ENCODE measurements at places on chromosomes 2 and 18. TPM values are rescaled to one million over a fixed set of nuclear protein-coding genes. Genes with fewer than 3 reads are reported as not detected.

DNA sequence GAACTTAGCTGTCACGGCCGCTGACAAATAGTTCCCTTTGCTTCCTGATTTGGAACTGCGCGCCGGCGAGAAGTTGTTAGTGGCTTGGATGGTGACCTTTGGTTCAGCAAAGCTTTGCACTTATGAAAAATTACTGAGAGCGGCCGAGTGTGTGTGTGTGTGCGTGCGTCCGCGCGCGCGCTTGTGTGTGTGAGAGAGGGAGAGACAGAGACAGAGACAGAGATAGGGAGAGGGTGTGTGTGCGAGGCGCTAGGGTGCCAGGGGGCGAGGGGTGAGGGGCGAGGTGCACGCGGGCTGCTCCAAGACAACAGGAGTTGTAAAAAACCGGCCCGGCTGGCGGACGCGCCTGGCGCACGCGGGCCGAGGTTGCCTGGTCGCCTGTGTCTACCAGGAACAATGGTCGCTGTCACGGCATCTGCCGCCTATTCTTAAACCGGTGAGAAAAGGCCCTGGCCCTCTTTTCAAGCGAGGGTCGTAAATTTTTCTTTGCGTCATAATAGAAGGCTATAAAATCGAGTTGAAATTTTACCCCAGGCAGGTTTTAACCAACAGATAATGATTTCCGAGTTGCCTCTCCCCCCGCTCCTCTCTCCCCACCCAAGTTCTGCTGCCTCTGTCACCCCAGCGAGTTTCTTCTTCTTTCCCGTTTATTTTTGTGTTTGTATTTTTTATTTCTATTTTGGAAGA is 535 bp downstream of the HOXD3 start:
- DNase-seq, result no peak

CAPN14 gene
- not detected for total RNA-seq

DNA sequence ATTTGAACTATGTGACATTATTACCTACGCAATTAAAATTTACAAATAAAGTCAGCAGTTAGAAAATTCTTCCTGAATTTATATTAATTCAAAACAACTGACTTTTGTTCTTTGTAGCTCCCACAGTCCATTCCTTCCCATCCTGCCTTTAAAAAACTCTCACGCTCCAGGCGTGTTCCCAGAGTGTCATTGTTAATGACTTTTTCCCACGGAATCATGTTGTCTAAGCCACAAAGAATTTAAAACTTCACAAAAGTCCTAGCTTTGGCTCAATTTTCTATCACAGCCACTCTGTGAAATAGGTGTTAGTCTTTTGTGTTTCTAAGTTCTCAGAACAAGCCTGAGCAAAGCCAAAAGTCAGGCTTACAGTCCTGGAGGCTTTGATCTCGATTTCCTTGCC is 26.5 kb downstream of the SLC1A4 start:
- no peak for DNase-seq

- DNase-seq, result no peak
These were observed 140.3 kb downstream of the GALNT14 start for GRCh38 chr2:30997979-30998378.

- DNase-seq, result no peak
These were observed 25.5 kb downstream of the ASAP2 start for GRCh38 chr2:9232166-9232479.

- no peak for DNase-seq
These were observed 1071.7 kb downstream of the RPIA start for GRCh38 chr2:89763254-89763580.

DNA sequence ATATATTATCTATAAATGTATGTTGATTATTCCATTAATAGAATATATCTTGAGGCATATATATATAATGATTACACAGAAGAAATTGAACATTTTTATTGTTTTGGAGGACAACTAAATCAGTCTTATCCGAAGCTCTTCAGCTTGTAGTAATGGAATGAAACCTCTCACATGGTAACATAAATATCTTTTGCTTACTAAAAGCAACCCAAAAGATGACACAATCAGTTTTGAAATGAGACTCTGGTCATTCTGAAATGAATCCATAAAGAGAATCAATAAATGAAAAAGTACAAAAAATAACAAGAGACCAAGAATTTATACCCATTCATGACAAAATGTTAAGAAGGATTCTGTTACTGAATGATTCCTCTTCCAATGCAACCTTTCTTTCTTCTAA is 110.2 kb downstream of the FIGN start:
- no peak for DNase-seq

LAMA3 gene
- 60.0 TPM for total RNA-seq

- DNase-seq, result no peak
These were observed at the start of gene DYSF for GRCh38 chr2:71453404-71454220. Gene DYSF (plus strand): TSS chr2:71453561.

- DNase-seq, result no peak
These were observed 248.8 kb downstream of the RDH14 start for GRCh38 chr2:18311420-18312195.

DNA sequence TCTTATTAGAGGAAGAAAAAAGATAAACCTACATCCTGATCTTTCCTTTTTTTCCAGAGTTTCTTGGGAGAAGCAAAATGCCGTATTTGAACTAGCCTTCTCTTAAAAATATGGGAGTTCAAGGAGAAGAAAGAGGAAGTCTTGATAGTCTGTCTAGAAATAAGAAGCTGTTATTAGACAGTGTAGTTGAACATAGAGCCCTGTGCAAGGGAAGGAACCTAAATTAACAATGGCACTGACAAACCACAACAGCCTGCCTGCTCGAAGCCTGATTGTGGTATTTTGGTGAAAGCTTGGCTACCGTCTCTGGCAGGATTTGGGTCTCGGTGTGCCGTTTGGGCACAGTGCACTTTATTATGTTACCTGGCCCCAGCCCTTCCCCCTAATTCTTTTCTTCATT is 17.1 kb downstream of the SMARCAL1 start:
- DNase-seq, result no peak

- DNase-seq, result no peak
These were observed 247.8 kb downstream of the EIPR1 start for GRCh38 chr2:3129867-3130266.

- no peak for DNase-seq
These were observed 241.3 kb upstream of the UBE2E3 start for GRCh38 chr2:180739070-180739469.

- DNase-seq, result no peak
These were observed 130.9 kb downstream of the TMEM17 start for GRCh38 chr2:62375113-62375420.

- peak; percentile 23 for DNase-seq
These were observed 451.0 kb upstream of the SETBP1 start for GRCh38 chr18:44229693-44230108.

GRCh38 chr18:75472396-75472795 is 44.9 kb upstream of the SMIM21 start:
- no peak for DNase-seq

GRCh38 chr2:106038601-106039375 is 155.3 kb downstream of the UXS1 start:
- DNase-seq, result no peak

HTR2B gene
- total RNA-seq, result 0.42 TPM

PSME4 gene
- 38.2 TPM for total RNA-seq

DNA sequence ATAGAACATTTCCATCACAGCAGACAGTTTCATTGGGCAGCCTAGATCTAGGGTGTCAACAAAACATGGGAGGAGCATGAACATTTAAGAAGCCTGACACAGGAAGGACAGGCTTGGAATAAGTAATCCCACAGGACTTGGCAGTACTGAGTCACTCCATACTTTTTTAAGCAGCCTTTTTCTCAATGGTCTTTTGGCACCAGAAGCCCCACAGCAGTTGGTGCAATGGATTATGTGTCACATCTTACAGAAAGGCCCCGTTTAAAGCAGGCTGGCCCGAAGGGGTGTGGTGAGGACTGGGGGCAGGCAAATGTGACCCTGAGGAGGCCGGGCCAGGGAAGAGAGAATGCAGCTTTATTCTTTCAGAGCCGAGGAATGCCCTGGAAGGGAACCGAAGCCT is 26.6 kb downstream of the SPTBN1 start:
- peak; percentile 33 for DNase-seq

- DNase-seq, result no peak
These were observed 34.5 kb upstream of the FOSL2 start for GRCh38 chr2:28357948-28358667.

FER1L5 gene
- not detected for total RNA-seq

CD8A gene
- total RNA-seq, result 0.63 TPM

GRCh38 chr2:168397629-168398028 is 58.4 kb upstream of the CERS6 start:
- no peak for DNase-seq

ZNF397 gene
- 40.4 TPM for total RNA-seq

SCYGR1 gene
- not detected for total RNA-seq

GRCh38 chr18:2191180-2191790 is 380.0 kb downstream of the METTL4 start:
- no peak for DNase-seq

- DNase-seq, result no peak
These were observed 418.2 kb downstream of the GRB14 start for GRCh38 chr2:164203131-164203530.

- DNase-seq, result peak; percentile 83
These were observed 861 bp downstream of the SLC39A10 start for GRCh38 chr2:195657634-195658540.

DNA sequence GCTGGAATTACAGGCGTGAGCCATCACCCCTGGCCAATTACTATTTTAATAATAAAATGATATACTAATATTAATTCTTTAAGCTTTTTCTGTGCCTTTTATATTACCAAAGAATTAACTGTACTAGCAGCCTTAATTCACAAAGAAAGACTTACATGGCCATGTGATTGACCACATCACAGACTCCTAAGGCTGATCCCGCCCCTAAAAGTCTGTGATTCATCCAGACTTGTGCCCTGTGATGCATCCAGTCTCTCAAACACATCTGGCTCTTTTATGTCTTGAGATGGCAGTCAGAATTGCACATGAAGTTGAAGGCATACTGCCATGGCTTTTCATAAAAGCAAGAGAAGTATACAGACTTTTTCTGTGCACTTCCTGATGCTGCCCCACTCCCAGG is 91.7 kb downstream of the DTNA start:
- DNase-seq, result no peak

DNA sequence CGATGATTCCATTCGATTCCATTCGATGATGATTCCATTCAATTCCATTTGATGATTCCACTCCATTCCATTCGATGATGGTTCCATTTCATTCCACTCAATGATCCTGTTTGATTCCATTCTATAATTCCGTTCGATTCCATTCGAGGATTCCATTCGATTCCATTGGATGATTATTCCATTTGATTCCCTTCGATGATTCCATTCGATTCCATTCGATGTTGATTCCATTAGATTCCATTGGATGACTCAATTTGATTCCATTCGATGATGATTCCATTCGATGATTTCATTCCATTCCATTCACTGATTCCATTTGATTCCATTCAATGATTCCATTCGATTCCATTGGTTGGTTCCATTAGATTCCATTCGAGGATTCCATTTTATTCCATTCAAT is 1084.4 kb downstream of the RPIA start:
- no peak for DNase-seq

RFTN2 gene
- total RNA-seq, result 38.0 TPM

GRCh38 chr2:118706844-118707243 is 140.6 kb downstream of the EN1 start:
- DNase-seq, result no peak

GRCh38 chr2:114201781-114202180 is 240.7 kb upstream of the DPP10 start:
- DNase-seq, result no peak

DNA sequence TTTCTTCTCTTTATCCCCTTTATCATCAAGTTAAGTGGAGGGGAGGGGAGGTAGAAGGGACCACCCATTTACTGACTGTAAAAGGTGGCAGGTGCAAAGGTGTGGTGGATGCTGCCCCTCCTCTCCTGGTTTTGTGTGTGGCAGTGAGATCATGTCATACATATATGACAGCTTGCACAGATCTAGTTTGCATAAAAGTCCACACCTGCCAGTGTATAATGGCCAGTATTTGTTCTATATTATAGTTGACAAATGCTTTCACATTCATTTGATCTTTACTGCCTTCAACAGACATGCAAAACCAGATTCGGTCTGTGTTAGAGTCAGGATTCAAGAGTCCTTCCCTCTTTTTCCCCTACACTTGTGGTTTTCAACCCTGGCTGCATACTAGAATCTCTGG is 55.1 kb downstream of the TGFA start:
- no peak for DNase-seq

FEV gene
- total RNA-seq, result not detected

DNA sequence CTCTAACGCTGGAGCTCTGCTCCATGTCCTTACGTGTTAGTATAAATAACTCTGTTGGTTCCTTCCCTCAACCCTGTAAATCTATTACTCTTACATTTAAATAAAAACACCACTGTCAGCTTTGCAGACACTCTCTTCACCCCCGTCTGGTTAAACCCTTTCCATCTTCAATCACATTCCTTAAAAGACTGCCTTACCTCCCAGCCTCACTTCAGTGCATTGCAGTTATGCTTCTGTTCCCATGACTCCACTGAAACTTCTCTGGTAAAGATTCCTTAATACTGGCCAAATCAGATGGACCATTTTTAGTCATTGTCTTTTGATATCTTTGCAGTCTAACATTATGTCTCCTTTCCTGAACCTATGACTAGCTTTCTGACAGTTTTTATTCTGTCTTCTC is 61.7 kb downstream of the EML4 start:
- DNase-seq, result no peak

DNA sequence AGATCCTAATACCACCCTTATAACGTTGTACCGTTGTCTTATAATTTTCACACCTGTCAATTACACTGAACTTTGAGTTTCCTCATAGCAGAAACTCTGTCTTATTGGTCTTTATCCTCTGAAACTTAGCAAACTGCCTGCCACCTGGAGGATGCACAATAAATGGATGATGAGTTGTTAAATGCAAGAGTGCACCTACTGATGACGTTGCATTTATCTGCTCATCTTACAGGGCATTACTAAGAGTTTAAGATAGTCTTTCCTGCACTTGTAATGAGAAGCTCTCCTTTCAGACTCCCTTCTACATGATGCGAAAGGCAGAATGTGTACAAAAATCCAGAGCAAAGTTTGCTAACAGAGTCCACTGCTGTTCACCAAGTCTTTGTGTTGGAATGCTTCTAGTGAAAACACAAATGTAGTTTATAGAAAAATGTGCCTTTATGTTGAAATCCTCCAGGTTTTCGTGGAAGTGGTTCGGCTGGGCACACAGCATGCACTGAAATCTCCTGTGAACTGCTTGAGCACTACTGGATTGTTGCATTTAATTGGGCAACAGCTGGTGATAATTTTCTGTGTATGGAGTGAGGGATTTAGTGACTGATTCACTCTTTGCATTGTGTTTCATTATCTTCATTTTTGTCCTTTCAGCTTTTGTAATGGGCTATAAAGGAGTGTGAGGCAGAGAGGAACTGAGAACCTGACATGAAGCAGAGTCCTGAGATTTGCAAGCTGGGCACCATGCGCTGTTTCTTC is 665.8 kb upstream of the ID2 start:
- no peak for DNase-seq
